ENCODE measurements at places on chromosomes 5 and 9. TPM values are rescaled to one million over a fixed set of nuclear protein-coding genes. Genes with fewer than 3 reads are reported as not detected.

PRSS3 gene
- total RNA-seq = 29.9 TPM

BARHL1 gene
- total RNA-seq = not detected

BTNL8 gene
- not detected for total RNA-seq

GARIN3 gene
- total RNA-seq = not detected

GRM6 gene
- total RNA-seq = not detected

KIF27 gene
- 4.1 TPM for total RNA-seq

PCDHGB4 gene
- total RNA-seq = 10.1 TPM

SYNPO gene
- total RNA-seq = 6.2 TPM

DDX4 gene
- total RNA-seq = not detected

PDLIM4 gene
- 66.9 TPM for total RNA-seq
